GM12865 (cell line): ENCODE measurements at places on chromosomes 13 and 19.

- no peak for DNase-seq
Observed at GRCh38 chr19:7897292-7897691, 6.4 kb upstream of the MAP2K7 start.

DNA sequence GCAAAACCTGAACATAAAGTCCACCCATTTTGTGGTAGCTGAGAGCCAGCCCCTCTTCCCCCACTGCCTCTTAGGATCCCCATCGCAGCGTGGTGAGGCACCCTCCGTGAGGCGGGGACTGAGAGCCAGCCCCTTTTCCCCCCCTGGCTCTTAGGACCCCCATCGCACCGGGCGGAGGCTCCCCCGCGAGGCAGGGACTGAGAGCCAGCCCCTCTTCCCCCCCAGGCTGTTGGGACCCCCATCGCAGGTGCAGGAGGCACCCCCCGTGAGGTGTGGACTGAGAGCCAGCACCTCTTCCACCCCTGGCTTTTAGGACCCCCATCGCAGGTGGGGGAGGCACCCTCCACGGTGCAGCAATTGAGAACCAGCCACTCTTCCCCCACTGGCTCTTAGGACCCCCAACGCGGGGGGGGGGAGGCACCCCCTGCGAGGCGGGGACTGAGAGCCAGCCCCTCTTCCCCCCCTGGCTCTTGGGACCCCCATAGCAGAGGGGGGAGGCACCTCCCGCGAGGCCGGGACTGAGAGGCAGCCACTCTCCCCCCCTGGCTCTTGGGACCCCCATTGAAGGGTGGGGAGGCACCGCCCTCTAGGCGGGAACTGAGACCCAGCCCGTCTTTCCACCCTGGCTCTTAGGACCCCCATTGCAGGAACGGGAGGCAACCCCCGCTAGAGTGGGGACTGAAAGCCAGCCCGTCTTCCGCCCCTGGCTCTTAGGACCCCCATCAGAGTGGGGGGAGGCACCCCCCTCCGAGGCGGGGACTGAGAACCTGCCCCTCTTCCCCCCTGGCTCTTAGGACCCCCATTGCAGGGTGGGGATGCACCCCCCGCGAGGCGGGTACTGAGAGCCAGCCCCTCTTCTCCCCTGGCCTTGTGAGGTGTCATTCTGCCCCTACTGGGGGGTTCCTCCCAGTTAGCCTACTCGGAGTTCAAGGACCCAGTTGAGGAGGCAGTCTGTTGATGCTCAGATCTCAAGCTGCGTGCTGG lies 366.4 kb upstream of the SPRY2 start:
- DNase-seq: no peak

DNA sequence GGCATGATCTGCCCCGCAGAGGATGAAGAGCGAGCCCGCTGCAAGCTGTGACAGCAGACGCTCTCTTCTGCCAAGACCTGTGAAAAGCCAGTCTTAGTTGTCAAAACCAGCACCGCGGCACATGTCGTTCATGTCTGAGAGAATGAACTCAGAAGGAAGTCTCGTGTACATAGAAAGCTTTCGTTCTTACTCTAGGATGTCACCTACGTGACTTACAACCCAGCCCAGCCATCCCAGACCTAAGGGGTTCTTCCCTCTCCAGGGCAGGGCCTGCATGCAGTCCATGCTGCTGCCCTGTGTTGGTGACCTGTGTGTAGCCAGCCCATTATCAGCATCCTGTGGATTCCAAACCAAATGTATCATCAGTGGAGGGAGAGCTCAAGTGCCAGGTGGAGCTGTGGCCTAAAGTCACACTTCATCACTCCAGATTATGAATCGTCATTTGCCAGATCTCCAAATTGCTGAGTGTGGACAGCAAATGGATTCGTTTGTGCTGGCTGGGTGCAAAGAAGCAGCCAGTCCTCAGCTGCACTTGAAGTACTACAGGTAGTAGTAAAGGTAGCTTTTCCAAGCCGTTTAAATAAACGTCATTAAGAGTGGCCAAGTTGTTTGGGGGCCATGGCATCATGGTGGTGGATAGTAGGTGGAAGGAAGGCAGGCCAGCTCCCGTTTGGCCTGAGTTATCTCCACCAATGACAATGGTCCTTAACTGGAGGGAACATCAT lies 73.9 kb upstream of the GPR183 start:
- DNase-seq: peak; percentile 92

DNA sequence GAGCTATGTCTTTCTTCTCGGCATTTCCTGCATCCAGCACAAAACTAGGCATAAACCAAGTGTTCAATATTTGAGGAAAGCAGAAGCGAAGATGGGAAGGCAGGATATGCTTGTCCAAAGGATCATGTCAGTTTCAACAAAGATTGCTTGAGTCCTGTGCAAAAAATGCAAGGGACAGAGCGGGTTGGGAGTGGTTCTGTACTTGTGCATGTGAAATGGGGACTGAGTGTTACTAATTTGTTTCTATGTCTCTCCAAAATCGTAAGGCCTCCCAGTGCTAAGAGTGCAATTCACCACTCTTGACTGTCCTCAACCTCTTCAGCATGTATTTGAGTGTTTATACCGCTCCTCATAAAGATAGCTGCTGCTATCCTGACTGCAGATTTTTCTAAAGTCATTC lies 166.2 kb downstream of the DLEU7 start:
- DNase-seq: no peak

GRCh38 chr13:107866941-107867623 lies 348.3 kb downstream of the LIG4 start:
- no peak for DNase-seq

DNA sequence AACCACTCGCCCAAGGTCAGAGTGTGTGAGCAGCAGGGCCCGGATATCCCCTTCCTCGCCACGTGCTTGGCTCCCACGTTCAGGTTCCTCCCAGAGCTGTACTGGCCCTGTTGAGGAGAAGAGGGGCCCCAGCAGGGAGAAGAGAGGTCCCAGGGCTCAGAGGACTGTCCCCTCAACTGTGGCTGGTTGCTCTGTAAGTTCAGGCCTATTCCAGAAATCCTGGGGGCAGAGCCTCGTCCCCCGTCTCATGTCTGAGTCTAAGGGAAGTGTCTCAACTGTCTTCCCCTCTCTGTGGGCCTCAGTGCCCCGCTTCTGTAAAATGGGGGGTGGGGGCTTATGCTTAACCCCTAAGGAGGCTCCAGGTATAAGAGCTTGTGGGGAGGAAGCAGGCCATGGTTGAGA lies 3.9 kb downstream of the PPP5C start:
- DNase-seq: peak; percentile 78

DNA sequence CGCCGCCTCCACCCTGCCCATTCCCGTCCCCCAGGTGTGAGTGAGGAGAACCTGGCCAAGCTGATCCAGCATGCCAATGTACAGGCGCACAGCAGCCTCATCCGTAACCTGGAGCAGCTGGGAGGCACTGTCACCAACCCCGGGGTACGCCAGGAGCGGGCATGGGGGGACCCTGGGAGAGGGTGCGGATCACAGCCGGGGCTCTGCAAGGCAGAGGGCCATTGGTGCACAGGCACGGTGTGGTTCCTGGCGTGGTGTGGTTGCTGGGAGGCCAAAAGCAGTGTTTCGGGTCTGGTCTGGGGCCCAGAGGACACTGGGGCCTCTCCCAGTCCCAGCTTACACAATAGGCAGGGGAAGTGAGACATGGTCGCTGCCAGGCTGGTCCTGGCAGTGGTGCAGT lies 8.3 kb downstream of the STXBP2 start:
- DNase-seq: no peak

GRCh38 chr19:35403116-35403760 lies 32.4 kb downstream of the GPR42 start:
- peak; percentile 76 for DNase-seq

DNA sequence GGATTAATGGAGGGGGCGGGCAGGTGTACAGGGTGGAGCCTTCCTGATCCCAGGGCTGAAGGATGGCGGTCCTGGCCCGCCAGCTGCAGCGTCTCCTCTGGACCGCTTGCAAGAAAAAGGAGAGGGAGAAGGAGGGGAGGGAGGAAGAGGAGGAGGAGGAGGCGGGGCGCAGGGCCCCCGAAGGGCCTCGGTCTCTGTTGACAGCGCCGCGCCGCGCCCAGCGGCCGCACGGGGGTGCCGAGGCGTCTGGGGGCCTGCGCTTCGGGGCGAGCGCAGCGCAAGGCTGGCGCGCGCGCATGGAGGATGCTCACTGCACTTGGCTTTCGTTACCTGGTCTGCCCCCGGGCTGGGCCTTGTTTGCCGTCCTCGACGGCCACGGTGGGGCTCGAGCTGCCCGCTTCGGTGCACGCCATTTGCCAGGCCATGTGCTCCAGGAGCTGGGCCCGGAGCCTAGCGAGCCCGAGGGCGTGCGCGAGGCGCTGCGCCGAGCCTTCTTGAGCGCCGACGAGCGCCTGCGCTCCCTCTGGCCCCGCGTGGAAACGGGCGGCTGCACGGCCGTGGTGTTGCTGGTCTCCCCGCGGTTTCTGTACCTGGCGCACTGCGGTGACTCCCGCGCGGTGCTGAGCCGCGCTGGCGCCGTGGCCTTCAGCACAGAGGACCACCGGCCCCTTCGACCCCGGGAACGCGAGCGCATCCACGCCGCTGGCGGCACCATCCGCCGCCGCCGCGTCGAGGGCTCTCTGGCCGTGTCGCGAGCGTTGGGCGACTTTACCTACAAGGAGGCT lies at the start of gene PPM1N:
PPM1N (plus strand) TSS at position 33 of the 785 bp plus-strand sequence; CDS start at position 63, 30 bp downstream.
- DNase-seq: peak; percentile 79

GRCh38 chr13:41694545-41695301 lies 237.4 kb downstream of the RGCC start:
- peak; percentile 12 for DNase-seq

- peak; percentile 60 for DNase-seq
Observed at GRCh38 chr19:53365899-53366493, 491 bp downstream of the ZNF525 start.

- no peak for DNase-seq
Observed at GRCh38 chr13:77113496-77113895, 86.5 kb upstream of the FBXL3 start.

- no peak for DNase-seq
Observed at GRCh38 chr19:3932931-3933810, at the start of gene NMRK2. NMRK2 (plus strand) TSS chr19:3933069; CDS start chr19:3933672, 603 bp downstream.

- DNase-seq: no peak
Observed at GRCh38 chr13:50740052-50740741, 103.3 kb downstream of the DLEU7 start.

- no peak for DNase-seq
Observed at GRCh38 chr19:45139286-45140143, 21.3 kb downstream of the NKPD1 start.

DNA sequence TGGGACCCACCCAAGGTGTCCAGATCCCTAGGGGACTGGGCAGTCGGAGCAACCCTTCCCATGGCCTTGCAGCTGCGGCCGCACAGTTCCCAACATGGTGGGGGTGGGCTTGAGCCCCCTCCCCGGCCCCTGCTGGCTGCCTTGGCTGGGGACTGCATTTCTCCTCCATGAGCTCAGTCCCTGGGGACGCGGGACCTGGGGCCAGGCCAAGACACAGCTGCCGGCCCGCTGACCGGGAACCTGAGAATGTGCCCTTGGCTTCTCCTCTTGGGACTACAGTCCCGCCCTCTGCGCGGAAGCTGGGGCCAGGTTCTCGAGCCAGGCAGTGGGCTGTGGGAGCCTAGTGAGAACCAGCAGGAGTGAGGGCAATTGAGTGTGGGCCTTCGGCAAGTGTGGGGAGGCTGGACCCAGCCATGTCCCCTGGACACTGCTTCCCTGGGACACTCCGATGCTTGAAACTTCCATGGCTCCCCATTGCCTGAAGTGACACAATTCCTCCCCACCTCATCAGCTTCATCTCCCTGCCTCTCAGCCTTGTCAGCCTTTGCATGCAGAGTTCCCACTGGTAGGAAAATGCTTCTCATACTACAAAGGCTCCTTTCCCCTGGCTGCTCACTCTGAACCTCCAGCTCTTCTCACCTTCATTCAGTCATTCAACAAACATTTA lies 13.1 kb upstream of the NOTCH3 start:
- DNase-seq: no peak

DNA sequence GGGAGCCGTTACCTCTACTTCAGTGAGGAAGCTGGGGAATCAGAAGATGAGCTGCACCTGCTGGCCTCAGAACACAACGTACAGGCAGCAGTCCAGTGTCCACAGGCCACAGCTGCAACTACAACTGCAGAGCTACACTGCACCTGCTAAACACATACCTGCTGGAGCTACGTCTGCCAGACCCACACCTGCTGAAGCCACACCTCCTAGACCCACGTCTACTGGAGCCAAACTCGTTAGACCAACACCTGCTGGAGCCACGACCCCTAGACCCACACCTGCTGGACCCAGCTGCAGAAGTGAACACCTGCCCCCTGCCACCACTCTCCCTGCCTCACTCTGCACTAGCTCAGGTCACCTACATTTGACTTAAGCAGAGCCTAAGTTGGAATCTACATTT lies 169.9 kb downstream of the USP12 start:
- no peak for DNase-seq

DNA sequence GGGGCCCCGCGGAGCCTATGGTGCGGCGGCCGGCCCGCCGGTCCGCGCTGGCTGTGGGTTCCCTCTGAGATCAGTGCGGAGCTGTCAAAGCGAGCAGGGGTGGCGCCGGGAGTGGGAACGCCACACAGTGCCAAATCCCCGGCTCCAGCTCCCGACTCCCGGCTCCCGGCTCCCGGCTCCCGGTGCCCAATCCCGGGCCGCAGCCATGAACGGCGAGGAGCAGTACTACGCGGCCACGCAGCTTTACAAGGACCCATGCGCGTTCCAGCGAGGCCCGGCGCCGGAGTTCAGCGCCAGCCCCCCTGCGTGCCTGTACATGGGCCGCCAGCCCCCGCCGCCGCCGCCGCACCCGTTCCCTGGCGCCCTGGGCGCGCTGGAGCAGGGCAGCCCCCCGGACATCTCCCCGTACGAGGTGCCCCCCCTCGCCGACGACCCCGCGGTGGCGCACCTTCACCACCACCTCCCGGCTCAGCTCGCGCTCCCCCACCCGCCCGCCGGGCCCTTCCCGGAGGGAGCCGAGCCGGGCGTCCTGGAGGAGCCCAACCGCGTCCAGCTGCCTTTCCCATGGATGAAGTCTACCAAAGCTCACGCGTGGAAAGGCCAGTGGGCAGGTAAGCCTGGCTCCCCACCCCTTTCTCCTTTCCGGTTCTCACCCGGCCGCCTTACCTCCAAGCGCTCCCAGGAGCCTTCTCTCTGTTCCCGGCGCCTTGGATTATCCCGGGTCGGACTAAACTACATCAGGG lies at the start of gene PDX1:
PDX1 (plus strand) TSS at position 67 of the 743 bp plus-strand sequence; CDS start at position 206, 139 bp downstream.
- no peak for DNase-seq

- DNase-seq: peak; percentile 55
Observed at GRCh38 chr19:30017172-30017571, 75.1 kb downstream of the URI1 start.

- DNase-seq: no peak
Observed at GRCh38 chr13:78779608-78780007, 120.7 kb upstream of the OBI1 start.

- DNase-seq: no peak
Observed at GRCh38 chr13:100887729-100888151, 213.1 kb upstream of the TMTC4 start.

- peak; percentile 34 for DNase-seq
Observed at GRCh38 chr19:21022996-21023395, 2.5 kb downstream of the ZNF430 start.
